ENCODE measurements at places on chromosomes 1 and 21.
A peak's percentile ranks its signal among the peaks of the same experiment; 100 is the strongest.

GRCh38 chr1:84669831-84670230, 20.4 kb downstream of the SSX2IP start:
- no peak overlapping the region for H3K27ac ChIP-seq
- H3K4me3 ChIP-seq = no peak overlapping the region
- DNase-seq = no peak
- peaks cover 2% of the 10 kb centered on the region for H3K4me1 ChIP-seq
- no peaks in the 10 kb centered on the region for H3K36me3 ChIP-seq
- no peaks in the 10 kb centered on the region for H3K27me3 ChIP-seq

GRCh38 chr1:224193319-224193966, 10.4 kb downstream of the DEGS1 start:
- peaks cover 17% of the 10 kb centered on the region for H3K4me1 ChIP-seq
- no peak for DNase-seq
- H3K27ac ChIP-seq = no peak overlapping the region
- no peaks in the 10 kb centered on the region for H3K36me3 ChIP-seq
- no peaks in the 10 kb centered on the region for H3K27me3 ChIP-seq

DNA sequence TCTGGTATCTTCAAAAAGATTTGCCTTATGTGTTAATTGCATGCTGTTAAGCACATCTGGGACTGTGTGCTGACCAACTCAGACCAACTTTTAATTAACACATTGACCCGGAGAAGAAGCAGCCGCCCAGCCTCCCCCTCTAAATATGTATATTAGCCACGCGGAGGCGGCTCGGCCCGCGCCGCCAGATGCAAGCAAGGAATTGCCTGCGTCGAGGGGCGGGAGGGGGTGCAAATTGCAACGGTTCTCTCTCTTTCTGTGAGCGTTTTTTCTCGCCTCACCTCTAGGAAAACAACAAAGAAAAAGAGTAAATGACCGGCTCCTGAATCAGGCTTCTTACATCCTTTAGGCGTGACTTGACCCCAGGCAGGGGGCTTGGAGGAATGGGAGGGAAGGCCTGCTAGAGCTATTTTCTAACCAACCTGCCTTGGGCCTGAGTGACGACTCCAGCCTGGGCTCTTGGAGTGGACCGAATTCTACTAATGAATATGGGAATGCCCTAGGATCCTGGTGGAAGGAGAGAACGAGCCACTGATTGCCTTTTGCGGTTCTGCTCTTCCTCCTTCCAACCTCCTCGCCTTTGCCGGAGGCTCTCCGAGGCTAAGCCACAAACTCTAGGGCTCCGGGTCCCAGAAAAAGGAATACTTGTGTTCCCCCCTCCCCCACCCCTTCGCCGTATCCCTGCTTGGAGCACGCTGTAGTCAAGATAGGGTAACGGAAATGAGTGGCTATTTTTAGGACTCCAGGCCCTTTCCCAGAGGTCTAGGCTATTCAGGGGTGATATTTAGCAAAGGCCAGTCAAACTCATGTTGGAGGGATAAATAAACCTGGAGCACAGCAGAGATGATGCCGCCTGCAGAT, 417.0 kb upstream of the ESRRG start:
- H3K4me3 ChIP-seq = no peak overlapping the region
- H3K4me1 ChIP-seq = no peaks in the 10 kb centered on the region
- no peak for DNase-seq
- no peaks in the 10 kb centered on the region for H3K27me3 ChIP-seq

DNA sequence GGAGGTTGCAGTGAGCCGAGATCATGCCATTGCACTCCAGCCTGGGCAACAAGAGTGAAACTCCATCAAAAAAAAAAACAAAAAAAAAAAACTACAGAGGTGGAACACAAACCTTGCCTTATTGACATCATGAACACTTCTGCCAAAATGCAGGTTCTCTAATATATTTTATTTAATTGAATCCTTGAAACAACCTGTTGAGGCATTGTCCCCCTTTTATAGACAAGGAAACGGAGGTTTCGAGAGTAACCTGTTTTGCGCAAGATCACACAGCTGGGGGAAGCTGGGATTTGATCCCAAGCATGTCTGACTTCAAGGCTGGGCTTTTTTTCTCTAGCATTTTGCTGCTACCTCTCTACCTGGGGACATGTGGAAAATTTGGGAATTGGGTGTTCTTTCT, 2.8 kb downstream of the SZRD1 start:
- H3K4me1 ChIP-seq = peaks cover 23% of the 10 kb centered on the region
- H3K27me3 ChIP-seq = no peaks in the 10 kb centered on the region
- DNase-seq = no peak
- no peak overlapping the region for H3K4me3 ChIP-seq

DNA sequence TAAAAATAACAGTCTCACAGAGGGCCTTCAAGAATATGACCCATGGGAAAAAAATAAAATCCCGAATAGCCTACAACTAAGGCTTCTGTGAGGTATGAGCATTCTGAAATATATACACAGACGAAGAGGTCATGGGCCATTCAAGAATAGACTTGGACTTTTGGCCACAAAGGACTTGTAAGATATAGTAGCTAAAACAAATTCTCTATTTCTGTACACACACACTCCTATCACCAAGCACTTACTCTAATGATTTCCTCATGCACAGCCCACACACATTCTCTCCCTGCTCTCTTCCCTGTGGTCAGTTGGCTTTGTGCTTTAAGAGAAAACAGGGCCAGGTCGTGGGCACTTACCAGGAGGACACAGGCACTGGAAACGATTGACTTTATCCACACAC, 69.7 kb upstream of the ADAM30 start:
- H3K4me3 ChIP-seq = no peak overlapping the region
- no peak for DNase-seq
- H3K27me3 ChIP-seq = no peaks in the 10 kb centered on the region
- no peak overlapping the region for H3K27ac ChIP-seq
- no peaks in the 10 kb centered on the region for H3K4me1 ChIP-seq

DNA sequence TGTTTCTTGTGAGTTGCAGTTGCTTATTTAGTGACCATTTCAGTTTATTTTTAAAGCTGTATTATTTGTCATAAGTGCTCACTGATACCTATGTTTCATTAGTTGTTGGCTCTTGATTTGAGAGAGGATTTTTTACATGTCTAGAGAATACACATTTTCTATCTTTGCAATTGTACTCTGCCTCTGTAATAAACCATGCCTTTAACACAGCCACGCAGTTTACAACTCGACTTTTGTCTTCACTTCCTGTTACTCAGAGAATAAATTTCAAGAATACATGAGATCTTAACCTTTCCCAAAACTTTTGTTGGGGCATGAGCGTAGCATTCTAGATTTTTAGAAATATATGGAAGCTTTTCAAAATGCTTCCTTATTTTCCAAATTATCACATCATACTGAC, 14.9 kb upstream of the ZNF678 start:
- H3K36me3 ChIP-seq = no peaks in the 10 kb centered on the region
- no peak for DNase-seq
- no peak overlapping the region for H3K27ac ChIP-seq

DNA sequence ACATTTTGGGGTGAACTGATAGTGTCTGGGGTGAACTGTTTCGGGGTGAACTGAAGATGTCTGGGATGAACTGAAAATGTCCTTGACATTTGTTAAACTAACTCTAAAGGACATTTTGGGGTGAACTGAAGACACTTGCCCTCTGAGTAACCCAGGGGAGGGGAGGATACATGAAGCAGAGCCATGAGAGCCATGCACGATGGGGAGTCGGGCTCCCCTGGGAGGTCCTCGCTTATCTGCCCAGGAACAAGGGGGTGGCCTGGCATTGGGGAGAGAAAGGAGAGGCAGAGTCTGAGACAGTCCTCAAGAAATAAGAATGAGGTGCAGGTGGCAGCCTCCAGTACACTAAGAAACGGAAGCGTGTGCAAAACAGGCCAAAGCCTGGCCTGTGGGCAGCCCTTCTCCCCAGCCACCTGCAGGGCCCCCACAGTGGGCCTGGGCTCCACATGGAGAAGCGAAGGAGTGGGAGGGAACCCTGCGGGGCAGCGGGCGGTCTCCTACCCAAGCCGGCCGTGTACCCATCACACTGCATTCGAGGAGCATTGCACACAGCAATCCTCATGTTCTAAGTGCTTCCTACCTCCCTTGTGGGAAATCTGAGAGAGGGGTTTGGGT, 24.2 kb downstream of the RSPH1 start:
- no peaks in the 10 kb centered on the region for H3K27me3 ChIP-seq
- H3K4me3 ChIP-seq = no peak overlapping the region
- no peaks in the 10 kb centered on the region for H3K36me3 ChIP-seq
- H3K27ac ChIP-seq = no peak overlapping the region
- H3K4me1 ChIP-seq = peaks cover 30% of the 10 kb centered on the region
- DNase-seq = no peak

- no peak overlapping the region for H3K4me3 ChIP-seq
- no peaks in the 10 kb centered on the region for H3K27me3 ChIP-seq
- no peak overlapping the region for H3K27ac ChIP-seq
- H3K4me1 ChIP-seq = no peaks in the 10 kb centered on the region
These were observed 28.5 kb downstream of the CCDC190 start for GRCh38 chr1:162832470-162832869.

DNA sequence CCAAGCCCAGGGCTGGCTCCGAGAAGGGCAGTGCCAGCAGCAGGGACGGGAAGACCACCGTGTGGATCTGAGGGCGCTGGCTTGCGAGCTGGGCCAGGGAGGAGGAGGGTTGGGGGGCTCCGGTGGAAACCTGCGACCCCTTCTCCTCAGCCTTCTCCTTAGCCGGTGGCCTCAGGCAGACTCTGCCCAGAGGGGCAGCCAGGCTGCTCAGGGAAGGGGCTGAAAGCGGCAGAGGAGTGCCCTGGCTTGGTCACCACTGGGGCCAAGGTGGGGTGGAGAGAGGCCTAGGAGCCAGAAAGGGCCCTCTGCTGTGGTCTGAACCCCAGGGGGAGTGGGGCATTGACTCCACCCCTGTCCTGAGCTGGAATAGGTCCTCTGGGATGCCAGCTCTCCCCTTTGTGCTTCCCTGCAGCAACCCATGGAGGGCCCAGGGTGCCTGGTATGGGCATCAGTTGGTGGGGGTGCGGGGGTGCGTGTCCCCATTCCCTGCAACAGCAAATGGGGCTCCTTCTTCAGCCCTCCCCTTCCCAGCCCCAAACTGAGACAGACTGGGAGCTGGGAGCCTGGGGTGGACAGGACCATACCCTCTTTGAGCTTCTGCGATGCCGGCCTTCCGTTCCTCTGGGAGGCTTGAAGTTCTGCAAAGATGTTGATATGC, 6.5 kb upstream of the IBA57 start:
- no peaks in the 10 kb centered on the region for H3K27me3 ChIP-seq
- H3K36me3 ChIP-seq = no peaks in the 10 kb centered on the region
- no peak for DNase-seq
- peaks cover 11% of the 10 kb centered on the region for H3K4me1 ChIP-seq

GRCh38 chr1:248804771-248805681, 20.7 kb downstream of the SH3BP5L start:
- DNase-seq = peak; percentile 43
- H3K4me3 ChIP-seq = no peak overlapping the region
- peak overlapping the region; percentile 25 for H3K27ac ChIP-seq
- H3K27me3 ChIP-seq = no peaks in the 10 kb centered on the region
- no peaks in the 10 kb centered on the region for H3K4me1 ChIP-seq
- no peaks in the 10 kb centered on the region for H3K36me3 ChIP-seq

DNA sequence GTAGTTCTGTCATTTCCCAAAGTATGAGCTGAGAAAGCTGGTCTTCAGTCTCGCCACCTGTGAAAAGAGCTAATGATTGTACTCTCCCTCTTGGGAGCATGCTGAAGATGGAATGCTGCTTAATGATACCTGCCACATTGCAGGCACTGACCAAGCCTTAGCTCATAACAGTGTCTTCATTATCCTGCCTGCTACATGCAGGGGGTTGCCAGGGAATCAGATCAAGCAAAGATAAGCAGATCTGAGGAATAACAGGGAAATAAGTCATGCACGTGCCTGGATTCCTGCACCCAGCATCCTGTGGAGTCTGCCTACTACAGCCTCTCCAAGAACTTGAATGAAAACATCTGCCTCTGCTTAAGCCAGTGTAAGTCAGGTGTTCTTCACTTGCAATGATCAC, 667.3 kb downstream of the NPHP4 start:
- no peak overlapping the region for H3K4me3 ChIP-seq
- H3K27ac ChIP-seq = no peak overlapping the region
- H3K4me1 ChIP-seq = no peaks in the 10 kb centered on the region
- H3K27me3 ChIP-seq = no peaks in the 10 kb centered on the region

DNA sequence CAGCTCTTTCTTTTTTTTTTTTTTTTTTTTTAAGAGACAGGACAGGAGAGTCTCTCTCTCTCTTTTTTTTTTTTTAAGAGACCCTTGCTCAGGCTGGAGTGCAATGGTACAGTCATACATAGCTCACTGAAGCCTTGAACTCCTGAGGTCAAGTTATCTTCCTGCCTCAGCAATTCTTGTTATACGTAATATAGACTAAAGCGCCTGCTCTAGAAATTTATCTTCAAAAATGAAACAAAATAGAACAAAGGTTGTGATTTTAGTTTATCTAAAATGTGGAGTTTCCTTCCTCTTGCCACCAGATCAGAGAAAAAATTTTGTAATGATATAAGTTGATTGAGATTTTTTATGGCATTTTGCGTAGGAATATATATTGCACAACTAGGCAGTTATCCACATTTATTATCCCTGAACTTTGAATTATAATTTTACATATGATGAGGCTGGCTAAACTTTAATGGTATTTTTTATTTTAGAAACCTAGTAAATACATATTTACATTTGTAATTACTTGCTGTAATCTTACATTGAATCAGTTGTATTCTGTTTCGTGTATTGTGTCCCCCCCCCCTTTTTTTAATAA, 44.2 kb downstream of the MTF2 start:
- H3K4me1 ChIP-seq = no peaks in the 10 kb centered on the region
- H3K36me3 ChIP-seq = no peaks in the 10 kb centered on the region
- H3K27me3 ChIP-seq = no peaks in the 10 kb centered on the region
- H3K4me3 ChIP-seq = no peak overlapping the region
- no peak for DNase-seq
- no peak overlapping the region for H3K27ac ChIP-seq

- no peaks in the 10 kb centered on the region for H3K4me1 ChIP-seq
- no peak overlapping the region for H3K4me3 ChIP-seq
- no peak for DNase-seq
- H3K36me3 ChIP-seq = no peaks in the 10 kb centered on the region
- no peaks in the 10 kb centered on the region for H3K27me3 ChIP-seq
- H3K27ac ChIP-seq = no peak overlapping the region
These were observed 8.2 kb downstream of the ZSWIM5 start for GRCh38 chr1:45198185-45198584.

- no peak overlapping the region for H3K27ac ChIP-seq
- no peaks in the 10 kb centered on the region for H3K36me3 ChIP-seq
These were observed 124.5 kb upstream of the DPYD start for GRCh38 chr1:98045211-98045766.

GRCh38 chr21:39004634-39005501, 178.4 kb downstream of the PSMG1 start:
- no peaks in the 10 kb centered on the region for H3K27me3 ChIP-seq
- H3K4me1 ChIP-seq = no peaks in the 10 kb centered on the region
- H3K36me3 ChIP-seq = no peaks in the 10 kb centered on the region
- H3K27ac ChIP-seq = no peak overlapping the region
- DNase-seq = no peak

- no peaks in the 10 kb centered on the region for H3K36me3 ChIP-seq
- no peak for DNase-seq
- no peak overlapping the region for H3K27ac ChIP-seq
These were observed 120.5 kb downstream of the TMEM53 start for GRCh38 chr1:44553771-44554170.

All from Caco-2 (cell line).